ENCODE measurements at places on chromosomes 5 and 9.

DNA sequence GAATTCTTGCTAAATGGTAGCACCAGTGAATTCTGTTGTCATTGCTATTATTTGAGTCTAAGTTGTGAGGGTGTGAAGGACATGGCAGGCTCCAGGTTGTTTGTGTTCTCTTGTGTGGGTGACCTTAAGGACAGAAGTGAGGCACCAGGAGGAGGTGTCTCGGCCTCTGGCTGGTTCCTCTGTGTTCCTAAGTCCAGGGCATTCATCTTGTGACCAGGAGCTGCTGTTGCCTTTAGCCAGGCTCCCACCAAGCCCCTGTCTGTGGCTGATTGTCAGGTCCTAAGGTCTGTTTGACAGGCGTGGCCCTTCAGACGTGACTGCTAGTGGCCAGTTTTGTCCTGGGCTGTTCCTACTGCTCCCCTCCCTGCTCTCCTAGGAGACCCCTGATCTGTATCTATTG is 89.4 kb downstream of the ANGPTL2 start:
- DNase-seq = no peak

DNA sequence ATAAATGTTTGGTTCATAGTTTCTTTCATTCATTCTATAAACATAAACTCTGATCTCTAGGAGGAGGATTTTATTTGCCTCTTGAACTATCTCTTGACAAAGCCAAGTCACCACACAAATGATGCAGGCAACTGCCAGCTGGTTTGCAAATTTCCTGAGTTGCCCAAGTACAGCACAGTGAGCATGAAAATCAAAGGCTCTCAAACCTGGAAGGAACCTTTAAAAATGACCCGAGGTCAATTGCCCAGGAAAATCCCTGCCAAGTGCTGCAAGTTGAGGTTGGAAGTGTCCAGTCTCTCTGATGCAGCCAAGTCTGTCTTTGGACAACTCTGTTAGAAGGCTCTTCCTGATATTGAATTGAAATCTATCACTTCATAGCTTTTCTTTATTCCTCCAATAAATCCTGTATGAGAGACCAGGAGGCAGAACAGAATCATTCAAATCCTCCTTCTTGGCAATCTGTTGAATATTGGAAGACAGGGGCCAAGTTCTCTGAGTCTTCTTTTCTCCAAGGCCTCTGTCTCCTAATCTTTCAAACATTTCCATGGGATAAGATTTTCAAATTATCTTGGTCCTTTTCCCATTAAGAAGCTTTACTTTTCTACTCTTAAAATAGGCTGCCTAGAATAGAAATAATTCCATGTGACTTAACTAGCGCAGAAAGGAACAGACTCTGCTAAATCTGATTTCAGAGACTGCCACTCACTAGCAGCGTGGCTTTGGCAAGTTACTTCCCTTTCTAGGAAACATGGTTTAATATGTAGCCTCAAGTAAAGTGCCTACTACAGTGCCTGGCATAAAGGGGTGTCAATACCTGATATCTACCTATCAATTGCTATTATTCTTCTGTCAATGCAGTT is 159.2 kb downstream of the SNX18 start:
- no peak for DNase-seq

DNA sequence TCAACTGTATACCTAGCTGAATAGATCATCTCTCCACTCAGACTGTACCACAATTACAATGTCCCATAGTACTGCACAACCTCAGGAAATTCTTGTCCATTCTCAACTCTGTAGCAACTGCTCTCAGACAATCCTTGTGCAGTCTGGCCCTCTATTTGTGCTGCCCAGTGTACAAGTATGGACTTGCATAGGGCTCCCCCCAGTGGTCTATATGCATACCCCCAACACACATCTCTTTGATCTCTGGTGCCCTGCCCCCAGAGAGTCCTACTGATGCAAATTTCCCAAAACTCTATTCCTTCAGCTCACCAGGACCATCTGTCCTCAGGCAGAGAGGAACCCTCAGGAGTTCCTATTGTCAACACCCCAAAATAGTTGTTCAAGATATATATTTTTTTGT is 205.3 kb downstream of the SLCO4C1 start:
- DNase-seq = peak; percentile 28

GRCh38 chr5:170746075-170746960 is 37.2 kb upstream of the GABRP start:
- DNase-seq = no peak

DNA sequence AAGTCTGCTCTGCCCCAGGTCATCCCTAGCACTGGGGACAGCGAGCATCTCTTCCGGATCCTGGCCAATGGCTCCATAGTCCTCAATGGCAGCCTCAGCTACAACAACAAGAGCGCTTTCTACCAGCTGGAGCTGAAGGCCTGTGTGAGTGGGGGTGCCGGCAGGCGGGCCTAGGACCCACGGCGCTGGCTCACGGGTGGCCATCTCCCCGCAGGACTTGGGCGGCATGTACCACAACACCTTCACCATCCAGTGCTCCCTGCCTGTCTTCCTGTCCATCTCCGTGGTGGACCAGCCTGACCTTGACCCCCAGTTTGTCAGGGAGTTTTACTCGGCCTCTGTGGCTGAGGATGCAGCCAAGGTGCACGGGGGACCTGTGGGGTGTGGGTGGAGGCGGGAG is 25.9 kb downstream of the CDHR2 start:
- DNase-seq = no peak

- no peak for DNase-seq
Measured at GRCh38 chr5:42309865-42310264, 113.4 kb upstream of the GHR start.

DNA sequence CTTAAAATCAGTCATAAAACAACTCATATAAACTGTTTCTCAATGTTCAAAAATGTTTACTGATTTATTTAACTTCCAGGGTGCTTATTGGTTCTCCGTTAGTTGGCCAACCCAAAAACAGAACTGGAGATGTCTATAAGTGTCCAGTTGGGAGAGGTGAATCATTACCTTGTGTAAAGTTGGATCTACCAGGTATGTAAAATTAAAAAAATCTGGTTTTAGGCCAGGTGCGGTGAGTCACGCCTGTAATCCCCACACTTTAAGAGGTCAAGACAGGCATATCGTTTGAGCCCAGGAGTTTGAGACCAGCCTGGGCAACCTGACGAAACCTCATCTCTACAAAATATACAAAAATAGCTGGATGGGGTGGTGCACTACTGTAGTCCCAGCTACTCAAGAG is 73.7 kb downstream of the ITGA1 start:
- no peak for DNase-seq

DNA sequence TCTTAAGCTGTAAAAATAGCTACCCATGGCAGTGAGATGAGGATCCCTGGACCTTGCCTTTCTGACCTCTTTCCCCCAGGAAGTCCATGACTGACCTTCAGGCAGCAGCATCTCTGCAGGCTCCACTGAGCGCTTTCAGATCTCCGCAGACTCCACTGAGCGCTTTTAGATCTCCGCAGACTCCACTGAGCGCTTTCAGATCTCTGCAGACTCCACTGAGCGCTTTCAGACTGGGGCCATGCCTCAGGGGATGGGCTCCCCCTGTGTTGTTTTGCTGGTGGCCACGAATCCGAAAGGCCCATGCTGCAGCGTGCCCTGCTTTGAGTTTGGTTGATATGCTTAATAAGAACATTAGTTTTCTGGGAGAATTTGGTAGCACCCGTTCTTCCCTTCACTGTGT is 254.2 kb downstream of the FANCC start:
- DNase-seq = no peak

- no peak for DNase-seq
Measured at GRCh38 chr5:53392073-53392472, 88.4 kb upstream of the FST start.

GRCh38 chr9:131441441-131441840 is 47.6 kb downstream of the PRRC2B start:
- DNase-seq = no peak

- DNase-seq = no peak
Measured at GRCh38 chr5:88518131-88519016, 249.7 kb upstream of the TMEM161B start.

- DNase-seq = no peak
Measured at GRCh38 chr9:116895961-116896360, 208.9 kb downstream of the TRIM32 start.

GRCh38 chr5:51732304-51732703 is 349.1 kb downstream of the ISL1 start:
- DNase-seq = no peak

GRCh38 chr9:120587328-120587727 is 7.4 kb upstream of the CDK5RAP2 start:
- peak; percentile 55 for DNase-seq

- DNase-seq = no peak
Measured at GRCh38 chr5:130966990-130967525, 198.0 kb downstream of the HINT1 start.

- no peak for DNase-seq
Measured at GRCh38 chr9:135278586-135278985, 191.1 kb downstream of the OLFM1 start.

- DNase-seq = no peak
Measured at GRCh38 chr5:10611290-10611689, 47.4 kb downstream of the ANKRD33B start.

GRCh38 chr5:75933489-75933888 is 149.7 kb upstream of the SV2C start:
- no peak for DNase-seq

- no peak for DNase-seq
Measured at GRCh38 chr5:148012801-148013200, 51.0 kb upstream of the SPINK5 start.

GRCh38 chr5:37916525-37916924 is 76.7 kb upstream of the GDNF start:
- no peak for DNase-seq

- no peak for DNase-seq
Measured at GRCh38 chr9:71349218-71349617, 227.8 kb upstream of the TRPM3 start.

DNA sequence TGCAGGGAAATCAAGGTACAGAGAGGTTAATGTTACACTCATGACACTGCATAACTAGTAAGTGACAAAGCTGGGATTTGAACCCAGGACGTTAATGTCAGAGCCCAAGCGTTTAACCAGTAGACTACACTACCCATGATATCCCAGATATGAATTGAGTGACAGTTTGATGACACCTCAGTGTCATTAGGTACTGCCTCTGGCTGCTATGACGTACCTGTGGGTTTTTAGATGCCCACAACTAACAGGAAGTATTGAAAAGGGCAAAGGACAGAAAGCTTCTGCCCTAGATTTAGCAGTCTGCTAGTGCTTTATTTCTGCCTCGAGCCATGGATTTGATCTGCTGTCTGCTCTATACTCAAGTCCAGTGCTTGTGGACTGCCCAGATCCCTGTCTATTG is 56.2 kb downstream of the GLRA1 start:
- DNase-seq = no peak

- no peak for DNase-seq
Measured at GRCh38 chr9:116162241-116162781, 8.7 kb downstream of the PAPPA start.

GRCh38 chr5:36536616-36537005 is 69.8 kb upstream of the SLC1A3 start:
- no peak for DNase-seq

GRCh38 chr9:36317766-36318165 is 59.5 kb upstream of the GNE start:
- no peak for DNase-seq

All from NCI-H524 (cell line).